ENCODE measurements at places on chromosomes 13 and 19.

DNA sequence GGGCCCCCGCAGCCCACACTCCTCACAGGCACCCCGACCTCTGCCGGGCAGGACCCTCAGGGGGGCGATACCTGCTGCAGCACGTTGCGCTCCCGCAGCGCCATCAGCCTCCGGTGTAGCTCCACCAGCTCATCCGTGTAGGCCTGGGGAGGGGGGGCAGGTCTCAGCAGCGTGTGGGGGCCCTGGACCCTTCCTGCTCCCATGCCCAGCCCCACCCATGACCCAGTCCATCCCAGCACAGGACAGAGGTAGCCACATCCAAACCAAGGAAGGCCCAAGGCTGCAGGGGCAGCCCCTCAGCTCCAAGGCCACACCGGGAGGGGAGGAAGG lies 66.5 kb downstream of the MLLT1 start:
- no peak for DNase-seq

DNA sequence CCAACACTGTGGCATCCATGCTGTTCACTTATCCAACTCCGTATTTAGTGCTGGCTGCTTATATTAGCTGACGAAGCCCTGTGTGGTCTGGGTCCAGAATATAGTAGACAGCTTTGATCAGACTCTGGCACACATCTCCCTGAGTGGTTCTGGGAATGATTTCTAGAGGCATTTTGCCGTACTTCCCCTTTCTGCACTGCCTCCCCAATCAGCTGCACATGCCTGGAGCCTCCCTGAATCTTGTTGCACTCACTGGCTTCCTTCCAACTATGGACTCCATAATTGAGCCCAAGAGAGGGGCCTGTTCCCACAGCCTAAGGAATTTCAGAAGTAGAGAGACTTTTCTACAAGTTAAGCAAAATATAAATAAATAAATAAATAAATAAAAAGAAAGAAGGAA lies 30.4 kb upstream of the PCDH8 start:
- DNase-seq, result no peak

- DNase-seq, result no peak
Observed at GRCh38 chr19:42095814-42096230, 19.9 kb downstream of the ZNF574 start.

DNA sequence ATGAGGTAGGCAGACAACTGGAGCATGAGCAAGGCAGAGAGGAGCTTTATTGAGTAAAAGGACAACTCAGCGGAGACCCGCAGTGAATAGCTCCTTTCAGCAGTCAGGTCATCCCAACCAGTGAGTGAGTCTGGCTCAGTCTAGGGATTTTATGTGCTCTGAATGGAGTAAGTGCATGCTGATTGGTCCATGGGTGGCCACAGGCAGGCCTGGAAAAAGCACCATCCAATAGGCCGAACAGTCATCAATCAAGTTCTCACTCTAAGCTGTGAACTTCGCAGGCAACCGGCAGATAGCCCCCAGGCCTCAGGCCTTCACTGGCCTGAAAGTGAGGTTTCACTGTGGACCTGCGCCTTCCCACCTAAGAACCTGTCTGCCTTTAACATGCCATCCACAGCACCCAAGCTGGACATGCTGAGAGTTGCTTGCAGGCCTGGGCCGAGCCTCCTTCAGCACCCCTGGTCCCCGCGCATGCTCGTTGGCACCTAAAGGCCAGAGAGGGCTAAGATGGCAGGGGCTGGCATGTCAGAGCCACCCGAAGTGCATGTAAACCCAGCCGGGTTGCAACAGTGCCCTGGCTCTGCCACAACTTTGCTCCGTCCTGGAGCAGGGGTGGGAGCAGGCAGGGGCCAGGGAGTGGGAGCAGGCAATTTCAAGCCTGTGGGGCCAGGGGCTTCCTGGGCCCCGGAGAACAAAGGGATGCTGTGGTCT lies 698.7 kb downstream of the SLITRK1 start:
- no peak for DNase-seq

GRCh38 chr13:96398486-96398885 lies 308.6 kb downstream of the HS6ST3 start:
- no peak for DNase-seq

DNA sequence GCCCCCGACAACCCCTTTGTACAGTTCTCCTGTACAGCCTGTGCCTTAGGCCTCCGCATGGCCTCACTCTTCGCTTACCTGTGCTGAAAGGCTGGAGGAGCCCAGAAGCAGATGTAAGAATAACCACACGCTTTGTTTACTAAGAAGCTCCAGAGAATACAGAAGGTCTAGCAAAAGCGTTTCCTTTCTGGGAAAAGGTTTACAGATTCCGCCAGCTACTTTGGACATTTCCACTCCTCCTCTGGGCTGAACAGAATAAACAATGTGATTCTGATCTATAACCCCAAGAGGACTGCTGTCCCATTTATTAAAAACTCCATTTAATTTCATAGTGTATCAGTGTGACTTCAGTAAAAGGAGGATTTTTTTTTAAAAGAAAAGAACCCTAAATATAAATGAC lies 339.2 kb downstream of the DNAJC15 start:
- DNase-seq, result no peak
